ENCODE measurements at places on chromosomes 5 and 9. TPM values are rescaled to one million over a fixed set of nuclear protein-coding genes. Genes with fewer than 3 reads are reported as not detected.

Gene SARDH
- total RNA-seq, result 2.5 TPM

Gene PCDHA6
- 24.8 TPM for total RNA-seq

Gene CXCL14
- 9.5 TPM for total RNA-seq

DNA sequence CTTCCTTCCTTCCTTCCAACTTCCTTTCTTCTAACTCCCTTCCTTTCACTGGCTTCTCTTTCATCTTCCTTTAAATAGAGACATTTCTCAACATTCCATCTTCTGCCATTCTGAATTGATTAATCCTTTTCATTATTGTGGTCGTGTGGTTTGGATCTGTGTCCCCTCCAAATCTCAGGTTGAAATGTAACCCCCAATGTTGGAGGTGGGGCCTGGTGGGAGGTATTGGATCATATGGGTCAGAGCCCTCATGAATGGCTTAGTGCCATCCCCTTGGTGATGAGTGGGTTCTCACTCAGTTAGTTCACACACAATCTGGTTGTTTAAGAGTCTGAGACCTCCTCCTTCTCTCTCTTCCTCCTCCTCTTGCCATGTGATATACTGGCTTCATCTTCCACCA lies 130.9 kb upstream of the SV2C start:
- no peak for DNase-seq

- no peak for DNase-seq
Measured at GRCh38 chr5:36417221-36417620, 115.5 kb upstream of the RANBP3L start.

DNA sequence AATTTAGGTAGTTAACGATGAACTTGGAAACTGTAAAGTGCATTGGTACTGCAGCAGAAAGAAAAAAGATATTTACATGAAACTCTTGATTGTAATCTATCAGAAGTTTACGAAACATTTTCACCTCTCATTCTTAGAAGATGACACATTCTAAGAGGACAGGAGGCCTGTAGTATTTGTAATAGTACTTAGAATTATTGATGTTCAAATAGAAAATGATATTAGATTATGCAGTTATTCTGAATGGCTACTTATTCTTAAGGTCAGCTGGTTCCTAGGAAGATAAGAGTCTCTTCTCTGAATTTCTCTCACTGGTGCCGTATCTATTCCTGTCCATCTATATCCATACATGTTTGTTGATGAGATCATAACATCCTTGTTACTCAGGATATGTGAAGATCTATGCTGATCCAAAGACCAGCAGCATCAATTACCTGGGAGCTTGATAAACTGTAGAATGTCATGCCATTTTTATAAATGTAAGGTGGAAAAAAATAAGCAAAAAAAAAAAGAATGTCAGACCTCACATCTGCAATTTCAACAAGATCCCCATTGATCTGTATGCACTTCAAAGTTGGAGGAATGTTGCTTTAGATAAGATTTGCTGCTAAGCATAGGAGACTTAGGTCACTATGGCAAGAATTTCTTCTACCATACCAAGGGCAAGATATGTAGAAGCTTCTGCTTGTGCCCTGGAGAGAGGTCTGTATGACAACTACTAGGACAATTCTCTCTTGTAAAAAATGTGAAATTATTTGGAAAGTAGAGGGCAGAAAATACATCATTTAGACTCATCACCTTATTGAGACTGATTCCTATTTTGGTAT lies 42.4 kb upstream of the RICTOR start:
- DNase-seq, result no peak

- no peak for DNase-seq
Measured at GRCh38 chr5:31563216-31563615, 31.1 kb downstream of the C5orf22 start.

GRCh38 chr5:158013303-158013702 lies 154.4 kb upstream of the CLINT1 start:
- no peak for DNase-seq

GRCh38 chr5:79795764-79796398 lies 106.2 kb downstream of the CMYA5 start:
- no peak for DNase-seq

GRCh38 chr9:91741522-91741921 lies 208.5 kb downstream of the ROR2 start:
- no peak for DNase-seq

- no peak for DNase-seq
Measured at GRCh38 chr5:173902743-173903142, 14.6 kb downstream of the CPEB4 start.

Data from occipital lobe (tissue), 3 donors.